Small intestine (tissue), 16 donors: ENCODE measurements at places on chromosomes 7 and 10.

DNA sequence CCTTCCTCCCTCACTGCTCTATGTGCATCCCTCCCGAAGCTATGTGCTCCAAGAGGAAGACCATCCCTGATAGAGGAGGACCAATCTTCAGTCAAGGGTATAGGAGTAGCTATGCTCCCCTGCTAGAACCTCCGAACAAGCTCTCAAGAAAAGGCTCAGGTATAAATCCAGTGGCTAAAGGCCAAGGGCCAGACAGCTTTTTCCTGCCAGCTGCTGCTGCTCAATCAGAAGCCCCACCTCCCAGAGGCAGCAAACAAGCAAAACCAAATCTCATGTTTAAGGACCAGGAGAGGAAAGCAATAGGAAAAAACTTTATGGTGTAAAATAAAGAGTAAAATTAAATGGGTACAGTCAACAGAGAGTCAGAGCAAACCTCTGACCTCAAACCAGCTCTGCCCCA lies 187.2 kb downstream of the FGFR2 start:
- no peak for DNase-seq

- DNase-seq: no peak
Measured at GRCh38 chr10:102611514-102612087, 32.7 kb upstream of the TRIM8 start.

- DNase-seq: no peak
Measured at GRCh38 chr10:5607594-5607993, 58.8 kb downstream of the ASB13 start.

DNA sequence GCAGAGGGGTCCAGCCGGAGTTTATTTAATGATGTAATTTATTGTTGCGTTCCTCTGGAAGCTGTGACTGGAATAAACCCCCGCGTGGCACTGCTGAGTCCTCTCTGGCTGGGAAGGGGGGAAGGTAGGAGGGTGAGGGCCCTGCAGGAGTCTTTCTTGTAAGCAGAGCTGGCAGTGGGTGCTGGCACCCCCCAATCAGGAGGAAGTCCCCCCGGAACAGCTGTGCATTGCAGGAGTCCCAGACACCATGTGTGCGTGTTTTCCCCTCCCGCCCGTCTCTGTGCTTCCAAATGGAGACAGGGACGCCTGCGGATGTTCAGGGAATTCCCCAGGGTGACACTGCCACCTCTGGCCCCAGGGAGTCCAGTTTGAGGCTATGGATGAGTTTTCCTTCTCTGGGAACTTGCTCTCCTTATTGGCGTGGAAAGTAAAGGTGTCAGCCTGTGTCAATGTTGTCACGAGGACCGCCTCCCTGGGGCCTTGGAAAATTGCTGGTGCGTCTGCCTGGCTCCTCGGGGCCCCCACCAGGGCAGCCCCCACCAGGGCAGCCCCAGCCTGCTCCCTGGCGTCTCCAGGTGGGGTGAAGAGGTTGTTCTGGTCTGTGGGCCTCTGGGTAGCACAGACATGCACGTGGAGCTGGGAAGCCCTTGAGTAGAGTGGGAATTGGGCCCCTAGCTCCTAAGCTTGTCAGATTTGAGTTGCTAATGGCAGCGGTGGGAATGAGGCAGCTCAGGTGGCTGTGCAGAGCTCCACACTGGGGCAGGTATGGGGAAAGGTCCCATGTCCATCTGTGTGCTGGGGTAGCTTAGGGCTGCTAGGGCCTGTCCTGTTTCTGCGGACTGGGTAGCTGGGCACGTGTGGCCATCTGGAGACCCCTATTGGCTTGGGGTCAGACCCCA lies 2.7 kb downstream of the FZD9 start:
- peak; percentile 32 for DNase-seq

GRCh38 chr7:118003476-118003875 lies 130.2 kb upstream of the CTTNBP2 start:
- no peak for DNase-seq
